Upper lobe of left lung (tissue), 6 donors: ENCODE measurements at places on chromosomes 1 and 21.
A peak's percentile ranks its signal among the peaks of the same experiment; 100 is the strongest.

GRCh38 chr1:224696891-224697765 is 81.0 kb downstream of the CNIH3 start:
- no peak for DNase-seq

GRCh38 chr1:157925419-157926166 is 67.9 kb upstream of the KIRREL1 start:
- DNase-seq = peak; percentile 53

- no peak for DNase-seq
These were observed 52.9 kb downstream of the MRPS6 start for GRCh38 chr21:34126269-34126668.

GRCh38 chr1:171107969-171108368 is 17.3 kb downstream of the FMO3 start:
- no peak for DNase-seq

GRCh38 chr1:203368624-203369451 is 17.9 kb upstream of the FMOD start:
- no peak for DNase-seq

- DNase-seq = no peak
These were observed 8.2 kb downstream of the ADORA1 start for GRCh38 chr1:203135636-203136305.

DNA sequence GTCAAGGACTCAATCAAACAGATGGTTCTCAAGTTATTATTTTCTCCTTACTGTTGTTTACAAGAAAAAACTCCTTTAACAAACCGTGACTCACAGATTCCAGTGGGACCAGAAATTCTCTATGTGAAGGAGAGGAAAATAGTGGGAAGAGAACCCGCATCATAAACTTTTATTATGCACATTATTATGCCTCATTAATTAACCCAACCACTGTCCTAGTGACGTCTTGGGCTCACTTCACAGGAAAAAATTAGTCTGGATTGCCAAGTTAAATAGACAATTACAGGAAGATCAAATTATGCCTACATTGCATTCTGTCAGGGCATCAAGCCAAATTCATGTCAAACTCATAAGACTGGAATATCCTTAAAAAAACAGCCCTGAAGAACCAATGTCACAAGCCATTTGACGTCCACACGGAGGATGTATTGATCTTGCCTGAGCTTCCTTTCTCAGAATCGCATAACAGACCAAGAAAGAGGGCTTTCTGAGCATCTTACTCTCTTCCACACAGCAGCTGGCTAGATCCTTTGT is 347.8 kb downstream of the DUSP10 start:
- DNase-seq = no peak

DNA sequence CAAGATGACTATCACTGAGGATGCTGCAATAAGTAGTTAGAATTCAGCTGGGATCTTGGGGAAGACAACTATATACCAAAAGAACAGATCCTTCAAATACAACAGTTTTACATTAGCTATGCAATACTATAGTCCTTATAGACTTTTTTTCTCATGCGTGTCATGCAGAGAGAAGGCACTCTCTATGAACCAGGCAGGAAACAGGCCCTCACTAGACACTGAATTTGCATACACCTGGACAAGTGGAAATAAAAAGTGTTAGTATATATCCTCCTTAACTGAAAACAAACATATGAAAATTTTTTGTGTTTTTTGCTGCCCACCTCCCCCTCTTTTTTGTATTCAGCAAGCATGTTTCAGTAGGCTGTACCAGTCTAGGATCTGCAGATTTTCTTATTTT is 29.9 kb downstream of the TMCO1 start:
- no peak for DNase-seq

DNA sequence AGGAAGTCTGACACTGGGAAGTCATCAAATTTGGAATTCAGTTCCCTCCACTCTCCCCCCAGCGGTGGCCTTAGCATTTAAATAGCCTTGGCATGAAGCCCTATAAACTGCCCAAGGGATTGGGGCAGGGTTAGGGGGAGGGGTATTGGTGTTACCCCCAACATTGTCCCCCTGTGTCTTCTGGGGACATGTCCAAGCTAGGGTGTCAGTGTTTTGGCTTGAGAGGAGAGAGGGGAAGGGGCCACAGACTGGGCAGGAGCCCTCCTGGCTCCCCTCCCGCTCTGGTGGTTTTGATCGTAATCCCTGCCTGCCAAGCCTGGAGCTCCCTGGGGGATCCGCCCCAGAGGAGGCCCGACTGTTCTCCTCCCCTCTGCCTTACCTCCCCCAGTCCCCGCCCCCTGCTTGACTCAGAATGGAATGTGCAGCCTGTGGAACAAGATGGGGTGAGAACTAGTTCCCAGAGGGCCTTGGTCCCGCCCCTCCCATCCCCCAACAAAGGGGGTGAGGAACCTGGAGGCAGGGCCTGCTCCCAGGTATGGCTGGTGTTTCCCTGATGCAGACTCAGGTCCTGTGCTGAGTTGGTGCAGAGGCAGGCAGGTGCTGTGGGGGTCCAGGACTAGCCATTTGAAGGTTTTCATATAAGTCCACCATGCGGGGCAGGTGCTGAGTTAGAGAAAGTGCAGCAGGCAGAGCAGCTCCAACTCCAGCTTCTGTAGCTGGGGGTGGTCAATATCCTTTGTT is 7.4 kb downstream of the SOX13 start:
- peak; percentile 26 for DNase-seq

GRCh38 chr1:47783638-47784496 is 213.3 kb downstream of the TRABD2B start:
- no peak for DNase-seq

DNA sequence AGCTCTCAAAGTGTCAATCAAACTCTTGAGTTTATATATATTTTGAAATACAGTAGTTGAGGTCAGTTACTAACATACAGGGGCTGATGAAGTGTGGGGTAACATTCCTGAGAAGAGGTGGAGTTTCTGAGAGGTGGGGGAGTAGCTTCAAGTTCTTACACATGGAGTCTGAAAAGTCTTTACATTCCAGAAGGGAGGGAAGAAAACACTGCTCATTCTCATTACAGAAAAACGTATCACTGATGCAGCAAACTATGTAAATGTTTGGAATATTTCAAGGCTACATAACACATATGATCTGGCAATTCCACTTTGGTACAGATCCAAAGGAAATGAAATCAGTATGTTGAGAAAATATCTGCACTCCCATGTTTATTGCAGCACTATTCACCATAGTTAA is 1065.8 kb upstream of the B3GALT2 start:
- DNase-seq = no peak

DNA sequence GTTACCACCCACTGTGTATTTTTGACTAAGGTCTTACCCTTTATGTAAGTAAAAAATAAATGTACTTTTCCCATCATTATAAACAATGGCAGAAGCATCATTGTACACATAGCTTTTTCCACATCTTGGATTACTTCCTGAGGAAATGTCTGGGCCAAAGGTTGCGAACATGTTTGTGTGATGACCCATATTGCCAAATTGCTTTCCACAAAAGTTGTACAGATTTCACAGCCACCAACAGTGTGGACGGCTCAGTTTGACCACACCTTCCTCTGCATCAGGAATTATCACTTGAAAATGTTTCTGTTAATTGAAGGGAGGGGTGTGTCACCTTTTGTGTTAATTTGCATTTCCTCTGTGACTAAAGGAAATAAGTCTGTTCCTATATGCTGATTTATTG is 25.7 kb downstream of the AKNAD1 start:
- no peak for DNase-seq

DNA sequence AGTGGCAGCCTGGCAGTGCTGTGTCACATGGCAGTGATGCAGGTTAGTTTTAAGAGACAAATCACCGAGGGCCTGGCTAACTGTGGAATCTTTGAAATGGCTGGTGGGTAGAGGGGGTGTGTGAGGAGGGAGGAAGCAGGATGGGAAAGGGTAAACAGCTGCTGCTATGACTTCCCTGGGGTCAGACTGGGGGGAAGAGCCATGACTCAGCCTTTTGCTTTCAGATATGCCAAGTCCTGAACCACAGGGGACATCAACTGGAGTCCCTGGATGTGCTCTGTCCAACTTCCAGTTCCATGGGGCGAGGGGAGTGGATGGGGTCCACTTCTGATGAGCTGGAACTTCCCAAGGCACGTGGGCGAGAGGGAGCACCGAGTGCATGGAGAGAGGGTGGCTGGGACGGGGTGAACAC is 121.1 kb upstream of the ADAR start:
- no peak for DNase-seq

GRCh38 chr1:30964706-30965105 is 56.1 kb upstream of the SDC3 start:
- no peak for DNase-seq

- DNase-seq = peak; percentile 56
These were observed 55.0 kb upstream of the TRAPPC10 start for GRCh38 chr21:43957128-43957571.

- DNase-seq = peak; percentile 71
These were observed 68.8 kb upstream of the COL6A1 start for GRCh38 chr21:45912611-45913417.

- no peak for DNase-seq
These were observed 20.7 kb downstream of the ATP1A1 start for GRCh38 chr1:116393792-116394191.

DNA sequence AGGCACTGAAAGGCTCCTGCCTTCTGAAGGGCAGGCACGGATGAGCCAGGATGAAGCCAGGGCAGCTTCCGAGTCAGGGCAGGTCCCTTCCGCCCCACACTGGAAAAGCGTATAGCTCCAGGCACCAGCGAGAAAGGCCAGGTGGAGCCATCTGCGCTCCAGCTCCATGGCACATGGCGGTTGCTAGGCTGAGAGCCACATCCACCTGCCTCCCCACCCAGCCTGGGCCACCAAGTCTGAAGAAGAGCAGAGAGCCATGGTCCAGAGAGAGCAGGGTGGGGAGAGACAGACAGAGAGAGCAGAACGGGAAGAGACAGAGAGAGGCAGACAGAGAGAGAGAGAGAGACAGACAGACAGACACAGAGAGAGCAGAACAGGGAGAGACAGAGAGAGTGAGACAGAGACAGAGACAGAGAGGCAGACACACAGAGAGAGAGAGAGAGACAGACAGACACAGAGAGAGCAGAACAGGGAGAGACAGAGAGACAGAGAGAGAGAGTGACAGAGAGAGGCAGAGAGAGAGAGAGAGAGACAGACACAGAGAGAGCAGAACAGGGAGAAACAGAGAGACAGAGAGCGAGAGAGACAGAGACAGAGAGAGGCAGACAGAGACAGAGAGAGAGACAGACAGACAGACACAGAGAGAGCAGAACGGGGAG is 5.2 kb downstream of the FNDC10 start:
- DNase-seq = no peak

DNA sequence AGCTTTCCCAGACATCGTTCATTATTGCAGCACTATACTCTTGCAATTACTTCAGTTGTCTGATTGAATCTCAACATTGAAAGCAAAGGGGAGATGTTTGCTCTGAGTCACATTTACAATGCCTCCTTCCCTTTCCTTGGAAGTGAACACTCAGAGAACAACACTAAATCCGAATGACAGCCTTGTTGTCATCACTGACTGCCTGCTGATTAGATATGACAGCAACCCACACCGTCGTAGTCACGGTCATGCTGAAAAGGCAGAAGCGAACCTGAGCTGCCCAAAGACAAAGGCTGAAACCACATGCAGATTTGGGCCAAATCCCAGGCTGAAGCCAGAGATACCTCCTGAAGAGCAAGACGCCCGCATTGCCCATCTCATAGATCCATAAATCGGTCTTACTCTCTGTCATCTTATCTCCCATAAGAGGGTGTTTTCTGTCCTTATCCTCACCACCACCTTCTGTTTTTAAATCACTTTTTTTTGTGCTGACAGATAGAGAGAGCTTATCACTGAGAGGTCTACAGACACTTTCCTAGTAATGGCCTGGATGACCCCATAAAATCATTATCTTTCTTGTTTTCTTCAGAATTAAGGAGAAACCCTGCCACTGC is 47.5 kb downstream of the TMCO4 start:
- no peak for DNase-seq

DNA sequence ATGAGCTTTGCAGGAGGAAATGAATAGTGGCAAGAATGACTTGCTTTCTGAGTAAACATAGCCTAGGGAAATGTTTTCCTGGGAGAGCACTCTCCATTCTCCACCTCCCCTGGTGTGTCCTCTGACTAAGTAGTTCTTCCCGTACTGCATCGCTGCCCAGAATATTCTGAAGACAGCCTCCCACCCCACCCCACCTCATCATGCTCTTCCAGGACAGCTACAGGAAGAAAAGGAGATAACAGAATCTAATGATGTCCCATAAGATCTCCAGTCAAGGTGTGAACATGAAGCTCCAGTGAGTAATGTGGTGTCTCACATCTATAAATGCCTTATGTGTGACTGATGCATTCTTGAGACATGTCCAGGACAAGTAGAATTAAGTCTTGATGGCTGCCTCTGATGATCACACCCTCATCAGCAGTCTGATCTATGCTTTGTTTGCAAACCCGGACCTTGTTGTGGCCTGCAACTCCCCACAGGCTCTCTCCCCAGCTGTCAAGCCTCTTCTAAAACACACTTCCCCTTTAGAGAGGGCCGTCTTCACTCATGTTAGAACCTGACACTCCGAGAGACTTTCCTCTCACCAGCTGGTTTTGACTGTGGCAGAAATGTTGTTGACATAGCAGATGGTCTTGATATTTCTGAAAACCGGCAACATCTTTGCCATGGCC is 183.0 kb downstream of the CYYR1 start:
- DNase-seq = no peak

DNA sequence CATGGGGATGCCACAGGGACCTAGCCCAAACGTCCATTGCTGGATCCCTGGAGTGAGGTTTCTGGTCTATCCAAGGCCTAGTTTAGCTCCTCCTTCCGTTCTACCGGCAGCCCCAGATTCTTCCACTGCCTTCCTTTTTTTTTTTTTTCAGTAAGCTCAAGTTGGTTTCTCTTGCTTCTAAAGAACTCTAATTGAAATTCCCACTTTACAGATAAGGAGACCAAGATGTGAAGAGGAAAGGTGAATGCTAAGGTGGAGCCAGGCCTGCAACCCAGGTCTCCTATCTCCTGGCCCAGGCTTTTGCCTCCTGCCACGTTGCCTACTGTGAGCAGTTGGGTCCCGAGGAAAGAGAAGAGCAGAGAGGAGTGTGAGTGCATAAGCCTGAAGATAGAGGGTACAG is 31.5 kb upstream of the CLIC4 start:
- no peak for DNase-seq

- no peak for DNase-seq
These were observed 289.4 kb upstream of the ADGRL4 start for GRCh38 chr1:79295967-79296366.

DNA sequence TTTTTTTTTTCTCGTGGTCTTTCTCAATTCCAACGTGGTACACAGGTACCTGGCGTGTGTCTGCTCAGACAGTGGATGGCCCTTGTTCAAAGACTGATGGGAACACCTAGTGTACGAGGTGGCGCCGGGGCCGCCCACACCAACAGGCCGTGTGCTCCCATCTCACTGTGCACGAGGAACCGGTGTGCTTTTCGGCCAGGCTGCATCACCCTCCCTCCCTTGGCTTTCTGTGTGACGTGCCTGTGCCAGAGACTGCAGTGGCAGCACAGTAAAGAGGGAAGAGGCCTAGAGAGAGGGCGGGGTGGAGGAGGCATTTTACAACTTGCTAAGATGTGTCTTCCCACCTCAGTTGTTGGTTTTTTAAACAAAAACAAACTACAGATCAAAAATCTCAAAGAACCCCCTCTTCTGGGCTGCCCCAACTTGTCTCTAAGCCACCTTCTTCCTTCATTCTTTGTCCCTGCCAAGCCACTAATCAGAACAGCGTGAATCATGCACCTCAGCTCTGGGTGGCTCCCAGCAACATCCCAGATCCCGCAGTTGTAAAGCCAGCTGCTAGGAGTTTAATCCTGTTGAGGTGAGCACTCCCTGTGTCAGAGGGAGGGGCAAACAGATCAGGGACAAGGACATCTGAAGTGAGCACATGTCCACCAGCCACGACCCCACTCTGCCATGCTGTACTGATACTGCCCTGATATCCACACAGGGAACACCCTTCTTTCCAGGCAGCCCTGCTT is 20.7 kb downstream of the IRF2BP2 start:
- no peak for DNase-seq
